ENCODE measurements at places on chromosomes 5 and 9. TPM values are rescaled to one million over a fixed set of nuclear protein-coding genes. Genes with fewer than 3 reads are reported as not detected.

The CEP72 gene
- 2.9 TPM for polyA plus RNA-seq

GRCh38 chr5:179530069-179530998 is 20.0 kb upstream of the RUFY1 start:
- DNase-seq: peak; percentile 75

The GRXCR2 gene
- polyA plus RNA-seq: not detected

The TRIM36 gene
- 0.76 TPM for polyA plus RNA-seq

GRCh38 chr9:98807070-98807813 is at the start of gene GALNT12:
TSS of gene GALNT12 (plus strand) at chr9:98807670. CDS start at chr9:98807699, 29 bp downstream.
- DNase-seq: no peak

- no peak for DNase-seq
These were observed 66.8 kb upstream of the TXNDC8 start for GRCh38 chr9:110404473-110404872.

- no peak for DNase-seq
These were observed 24.3 kb downstream of the CPLX2 start for GRCh38 chr5:175895686-175896102.

DNA sequence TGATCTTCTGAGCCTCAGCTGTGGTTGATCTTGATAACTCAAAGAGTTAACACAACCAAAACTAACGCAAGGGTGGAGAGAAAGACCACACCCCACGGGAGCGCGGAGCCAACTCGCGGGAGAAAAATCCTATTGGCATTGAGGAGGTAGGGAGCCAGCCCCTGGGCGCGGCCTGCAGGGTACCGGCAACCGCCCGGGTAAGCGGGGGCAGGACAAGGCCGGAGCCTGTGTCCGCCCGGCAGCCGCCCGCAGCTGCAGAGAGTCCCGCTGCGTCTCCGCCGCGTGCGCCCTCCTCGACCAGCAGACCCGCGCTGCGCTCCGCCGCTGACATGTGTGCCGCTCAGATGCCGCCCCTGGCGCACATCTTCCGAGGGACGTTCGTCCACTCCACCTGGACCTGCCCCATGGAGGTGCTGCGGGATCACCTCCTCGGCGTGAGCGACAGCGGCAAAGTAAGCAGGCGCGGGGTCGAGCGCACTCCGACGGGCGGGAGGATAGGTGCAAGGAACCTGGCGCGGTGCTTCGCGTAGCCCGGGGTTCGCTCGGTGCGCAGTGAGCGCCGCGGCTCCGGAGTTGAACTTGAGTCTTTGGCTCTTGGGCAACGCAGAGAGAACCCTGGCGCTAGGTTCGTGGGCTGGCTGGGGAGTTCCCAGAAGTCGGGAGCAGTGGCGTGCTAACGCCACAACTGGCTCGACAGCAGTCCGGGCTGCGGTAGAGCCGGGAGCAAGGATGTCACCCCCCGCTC is at the start of gene GDA:
GDA (plus strand) TSS at position 210 of the 745 bp plus-strand sequence; CDS start at position 330, 120 bp downstream.
- DNase-seq: no peak

GRCh38 chr5:64790210-64790609 is 21.5 kb downstream of the CWC27 start:
- DNase-seq: no peak

- DNase-seq: peak; percentile 71
These were observed 122.4 kb upstream of the SLC12A2 start for GRCh38 chr5:127961006-127961762.

GRCh38 chr5:43044181-43044914 is 4.2 kb upstream of the ANXA2R start:
- DNase-seq: peak; percentile 89

DNA sequence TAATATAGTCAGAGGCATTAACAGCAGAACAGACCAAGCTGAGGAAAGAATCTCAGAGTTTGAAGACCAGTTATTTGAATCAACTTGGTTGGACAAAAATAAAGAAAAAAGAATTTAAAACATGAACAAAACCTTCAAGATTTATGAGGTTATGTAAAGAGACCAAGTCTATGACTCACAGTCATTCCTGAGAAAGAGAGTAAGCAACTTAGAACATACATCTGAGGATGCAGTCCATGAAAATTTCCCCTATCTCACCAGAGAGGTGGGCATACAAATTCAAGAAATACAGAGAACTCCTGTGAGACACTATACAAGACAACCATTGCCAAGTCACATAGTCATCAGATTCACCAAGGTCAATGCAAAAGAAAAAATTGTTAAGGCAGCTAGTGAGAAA is 17.4 kb upstream of the C9orf72 start:
- DNase-seq: no peak

The SLC6A19 gene
- polyA plus RNA-seq: not detected

GRCh38 chr9:102479191-102479590 is 515.9 kb upstream of the CYLC2 start:
- DNase-seq: no peak

The IFNA21 gene
- not detected for polyA plus RNA-seq

The TXNDC8 gene
- not detected for polyA plus RNA-seq

The SHC3 gene
- polyA plus RNA-seq: 1.1 TPM

- DNase-seq: no peak
These were observed 418.2 kb downstream of the GABRG2 start for GRCh38 chr5:162485666-162486292.

The GABRA1 gene
- polyA plus RNA-seq: not detected

DNA sequence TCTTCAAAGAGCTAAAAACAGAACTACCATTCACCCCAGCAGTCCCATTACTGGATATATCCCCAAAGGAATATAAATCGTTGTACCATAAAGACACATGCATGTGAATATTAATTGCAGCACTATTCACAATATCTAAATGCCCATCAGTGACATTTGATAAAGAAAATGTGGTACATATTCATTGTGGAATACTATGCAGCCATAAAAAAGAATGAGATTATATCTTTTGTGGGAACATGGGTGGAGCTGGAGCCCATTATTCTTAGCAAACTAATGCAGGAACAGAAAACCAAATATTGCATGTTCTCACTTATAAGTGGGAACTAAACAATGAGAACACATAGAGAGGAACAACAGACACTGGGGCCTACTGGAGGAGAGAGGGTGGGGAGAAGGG is 38.7 kb downstream of the FCHO2 start:
- no peak for DNase-seq

The CDH9 gene
- not detected for polyA plus RNA-seq

DNA sequence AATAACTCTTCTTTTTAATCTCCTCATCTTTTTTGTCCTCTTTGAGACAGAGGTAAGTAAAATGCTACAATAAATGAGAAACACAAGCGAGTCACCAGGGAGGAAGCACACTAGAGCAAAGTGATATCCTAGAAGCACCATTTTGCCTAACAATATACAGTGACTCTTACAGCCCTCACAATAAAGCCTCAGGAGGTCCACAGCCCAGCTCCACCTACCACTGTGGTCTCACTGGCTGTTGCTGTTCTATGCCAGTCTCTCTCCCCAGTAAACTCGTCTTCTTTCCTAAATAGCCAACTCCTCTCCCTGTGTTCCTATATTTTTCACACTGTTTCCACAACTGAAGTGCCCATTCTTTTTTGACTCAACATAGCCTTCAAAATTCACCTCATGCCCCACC is 44.3 kb downstream of the TNFSF15 start:
- DNase-seq: no peak

Measured in endothelial cell of umbilical vein (primary cell).